Left renal pelvis (tissue), 4 donors: ENCODE measurements at places on chromosomes 16 and 17. TPM values are rescaled to one million over a fixed set of nuclear protein-coding genes. Genes with fewer than 3 reads are reported as not detected.

GRCh38 chr17:46809110-46809571 is 9.4 kb downstream of the WNT3 start:
- no peak for DNase-seq

GRCh38 chr16:20364051-20364450 is 11.5 kb upstream of the UMOD start:
- DNase-seq, result no peak

- DNase-seq, result no peak
Measured at GRCh38 chr16:10852948-10853347, 24.1 kb upstream of the CIITA start.

- no peak for DNase-seq
Measured at GRCh38 chr17:45895304-45895968, 1.1 kb downstream of the MAPT start.

DNA sequence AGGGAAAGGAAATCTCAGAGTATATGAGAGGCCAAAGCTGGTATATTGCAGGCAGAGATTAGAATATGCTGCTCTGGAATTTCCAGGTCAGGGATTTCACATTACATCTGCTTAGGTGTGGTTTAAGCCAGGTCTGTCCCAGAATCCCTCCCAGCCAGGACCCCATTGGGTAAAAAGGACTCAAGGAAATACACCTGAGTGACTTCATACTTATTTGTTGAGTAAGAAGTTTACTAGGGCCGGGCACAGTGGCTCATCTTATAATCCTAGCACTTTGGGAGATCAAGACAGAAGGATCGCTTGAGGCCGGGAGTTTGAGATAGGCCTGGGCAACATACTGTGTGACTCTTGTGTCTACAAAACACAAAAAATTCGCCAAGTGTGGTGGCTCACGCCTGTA is 7.2 kb downstream of the PIPOX start:
- DNase-seq, result no peak

The TEKT5 gene
- 0.53 TPM for polyA plus RNA-seq

- DNase-seq, result no peak
Measured at GRCh38 chr16:55250701-55251100, 73.3 kb upstream of the IRX6 start.

DNA sequence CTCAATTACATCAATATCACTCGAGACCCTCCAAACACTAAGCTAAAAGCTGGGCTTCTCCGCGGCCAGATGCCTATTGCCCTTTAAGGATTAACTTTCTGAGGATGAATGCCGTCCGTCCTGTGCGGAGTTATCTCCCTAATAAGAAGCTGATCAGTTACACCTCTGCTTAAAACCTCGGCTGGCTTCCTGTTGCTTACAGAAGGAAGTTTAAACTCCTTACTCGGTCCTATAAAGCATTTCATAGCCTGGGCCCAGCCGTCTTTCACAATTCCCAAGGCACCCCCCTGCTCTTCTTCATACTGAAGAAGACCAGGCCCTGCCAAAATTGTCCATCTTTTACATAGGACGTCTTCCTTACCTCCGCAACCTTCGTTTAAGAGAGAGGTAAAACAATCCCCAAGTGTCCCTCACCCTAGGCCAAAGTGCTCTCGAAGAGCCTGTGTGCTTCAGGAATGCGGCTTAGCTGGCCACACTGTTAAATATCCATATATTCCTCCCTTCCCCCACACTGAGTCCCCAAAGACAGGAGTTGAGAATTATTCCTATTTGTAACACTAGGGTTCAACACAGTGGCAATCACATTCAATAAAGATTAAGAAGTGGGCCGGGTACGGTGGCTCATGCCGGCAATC is 112.6 kb upstream of the IRX5 start:
- DNase-seq, result no peak

- no peak for DNase-seq
Measured at GRCh38 chr16:58459344-58460218, 40.4 kb upstream of the NDRG4 start.

The ALDH3A1 gene
- 1.3 TPM for polyA plus RNA-seq

DNA sequence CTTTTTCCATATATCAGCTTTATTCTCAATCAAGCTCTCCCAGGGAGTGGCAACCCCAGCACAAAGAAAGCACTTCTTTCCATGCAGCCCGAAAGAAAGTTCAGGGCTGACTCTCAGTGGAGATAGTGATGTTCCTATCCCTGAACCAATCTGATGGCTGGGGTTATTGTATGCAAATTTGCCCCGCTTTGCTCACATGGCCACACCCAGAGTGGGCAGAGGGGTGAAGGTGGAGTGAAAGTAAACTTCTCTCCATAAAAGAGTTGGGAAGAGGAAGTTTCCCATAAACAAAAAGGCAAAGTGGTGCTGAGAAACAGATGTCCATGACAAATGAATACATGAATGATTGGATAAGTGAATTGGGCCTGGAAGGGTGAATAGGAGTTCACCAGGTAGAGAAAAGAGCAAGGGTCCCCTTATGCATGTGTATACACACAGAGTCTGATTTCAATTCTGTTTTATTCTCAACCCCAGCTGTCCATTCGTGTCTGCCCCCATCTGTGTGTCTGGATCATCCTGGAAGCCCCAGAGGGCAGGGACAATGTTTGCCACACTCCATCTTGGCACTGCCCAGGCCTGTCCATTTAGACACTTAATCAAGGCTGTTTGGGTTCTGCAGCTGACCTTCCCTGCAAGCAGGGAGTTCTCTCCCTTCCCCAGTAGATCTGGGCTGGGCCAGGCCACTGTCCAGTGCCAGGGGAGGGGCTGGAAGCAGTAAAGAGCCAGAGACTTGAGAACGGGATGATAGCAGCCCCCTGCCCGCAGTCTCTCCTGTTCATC is 14.1 kb upstream of the NGFR start:
- DNase-seq, result no peak

The KRT38 gene
- polyA plus RNA-seq, result not detected

- no peak for DNase-seq
Measured at GRCh38 chr17:32660496-32660985, 173.7 kb downstream of the CDK5R1 start.

The SPATA22 gene
- 0.82 TPM for polyA plus RNA-seq

The MGAT5B gene
- polyA plus RNA-seq, result 1.2 TPM

- DNase-seq, result no peak
Measured at GRCh38 chr17:527247-527646, 174.6 kb upstream of the RPH3AL start.

- no peak for DNase-seq
Measured at GRCh38 chr17:36504156-36504545, 17.7 kb downstream of the ZNHIT3 start.

GRCh38 chr16:83296505-83296904 is 511.3 kb upstream of the HSBP1 start:
- DNase-seq, result no peak

GRCh38 chr17:81576621-81577277 is 24.6 kb upstream of the FAAP100 start:
- DNase-seq, result no peak

The SPHK1 gene
- polyA plus RNA-seq, result 2.1 TPM

- no peak for DNase-seq
Measured at GRCh38 chr17:55706808-55707773, 15.6 kb downstream of the TMEM100 start.

DNA sequence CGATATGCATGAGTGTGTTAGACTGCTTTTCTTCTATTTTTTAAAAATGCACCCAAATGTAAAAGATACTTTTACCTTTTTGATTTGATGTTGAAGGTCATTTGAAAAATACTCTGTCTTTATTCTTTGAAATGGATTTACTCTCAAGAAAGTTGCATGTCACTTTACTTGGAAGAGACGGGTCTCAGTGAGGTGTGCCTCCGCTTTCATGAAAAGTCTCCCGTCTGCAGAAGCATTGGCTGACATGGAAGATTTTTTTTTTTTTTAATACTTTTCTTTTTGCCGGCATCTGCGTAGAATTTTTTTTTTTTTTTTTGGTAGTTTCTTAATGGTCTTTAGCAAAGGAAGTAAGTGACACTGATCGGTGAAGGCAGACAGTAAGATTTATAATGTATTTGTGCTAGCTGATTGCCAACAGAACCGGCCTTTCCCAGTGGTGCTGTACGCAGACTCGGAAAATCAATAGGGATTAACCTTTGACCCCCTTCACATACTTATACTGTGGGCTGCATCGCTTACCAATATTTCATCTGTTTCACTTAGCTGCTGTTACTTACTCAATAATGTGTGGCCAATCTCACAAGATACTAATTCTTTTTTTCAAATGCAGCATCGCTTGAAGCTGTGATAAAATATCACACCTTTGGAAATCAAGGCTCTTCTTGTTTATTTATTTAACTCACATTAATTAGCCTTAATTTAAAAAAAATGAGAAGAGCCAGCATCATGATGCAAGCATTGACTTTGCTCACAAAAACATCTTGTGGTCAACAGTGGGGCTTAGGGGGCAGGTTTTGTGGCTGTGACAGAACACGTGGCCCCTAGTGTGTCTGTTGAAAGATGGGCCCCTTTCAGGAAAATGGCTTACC is 383.9 kb downstream of the WWOX start:
- no peak for DNase-seq

The C1QTNF8 gene
- not detected for polyA plus RNA-seq

DNA sequence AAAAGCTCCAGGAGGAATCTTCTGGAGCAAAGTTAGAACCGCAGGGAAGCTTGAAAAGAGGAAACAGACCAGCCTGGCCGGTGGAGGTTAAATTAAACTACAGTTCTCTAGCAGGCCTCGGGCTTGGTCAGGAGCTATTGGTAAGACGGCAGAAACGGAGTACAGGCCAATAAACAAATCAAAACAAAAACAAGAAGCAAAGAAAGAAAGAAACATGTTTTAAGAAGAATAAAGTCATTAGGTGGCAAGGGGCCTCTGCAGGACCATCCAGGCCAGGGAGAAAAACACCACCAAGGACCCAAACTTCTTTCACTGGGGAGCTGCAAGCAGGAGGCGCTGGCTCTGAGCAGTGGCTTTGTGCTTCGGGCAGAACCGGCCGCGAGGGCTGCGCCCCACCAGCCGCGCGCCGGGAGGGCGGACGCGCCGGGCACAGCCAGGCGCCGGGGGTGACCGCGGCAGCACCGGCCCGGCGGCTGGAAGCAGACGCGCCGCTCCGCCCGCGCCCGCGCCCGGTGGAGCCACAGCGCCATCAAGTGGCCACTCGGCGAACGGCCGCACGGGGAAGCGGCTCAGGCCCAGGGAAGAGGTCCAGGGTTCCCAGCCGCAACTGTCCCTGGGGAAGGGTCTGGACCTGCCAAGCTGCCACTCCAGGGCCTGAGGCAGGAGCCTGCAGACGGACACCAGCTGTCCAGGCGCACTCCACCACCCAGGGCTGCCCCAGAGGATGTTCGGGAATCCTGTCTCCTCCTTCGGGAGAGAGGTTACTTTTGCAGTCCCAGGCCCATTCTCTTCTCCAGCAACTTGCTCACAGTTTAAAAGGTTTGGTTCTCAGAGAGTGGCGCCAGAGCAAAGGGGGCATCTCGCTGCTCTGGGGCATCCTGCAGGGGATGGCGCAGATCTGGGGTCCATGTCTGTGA is 419.4 kb downstream of the SOX9 start:
- DNase-seq, result no peak

The KDM6B gene
- 22.8 TPM for polyA plus RNA-seq

The MRTFB gene
- polyA plus RNA-seq, result 35.0 TPM

The PLEKHH3 gene
- polyA plus RNA-seq, result 22.9 TPM

The ATP2A3 gene
- 3.1 TPM for polyA plus RNA-seq

The KRTAP1-1 gene
- not detected for polyA plus RNA-seq

DNA sequence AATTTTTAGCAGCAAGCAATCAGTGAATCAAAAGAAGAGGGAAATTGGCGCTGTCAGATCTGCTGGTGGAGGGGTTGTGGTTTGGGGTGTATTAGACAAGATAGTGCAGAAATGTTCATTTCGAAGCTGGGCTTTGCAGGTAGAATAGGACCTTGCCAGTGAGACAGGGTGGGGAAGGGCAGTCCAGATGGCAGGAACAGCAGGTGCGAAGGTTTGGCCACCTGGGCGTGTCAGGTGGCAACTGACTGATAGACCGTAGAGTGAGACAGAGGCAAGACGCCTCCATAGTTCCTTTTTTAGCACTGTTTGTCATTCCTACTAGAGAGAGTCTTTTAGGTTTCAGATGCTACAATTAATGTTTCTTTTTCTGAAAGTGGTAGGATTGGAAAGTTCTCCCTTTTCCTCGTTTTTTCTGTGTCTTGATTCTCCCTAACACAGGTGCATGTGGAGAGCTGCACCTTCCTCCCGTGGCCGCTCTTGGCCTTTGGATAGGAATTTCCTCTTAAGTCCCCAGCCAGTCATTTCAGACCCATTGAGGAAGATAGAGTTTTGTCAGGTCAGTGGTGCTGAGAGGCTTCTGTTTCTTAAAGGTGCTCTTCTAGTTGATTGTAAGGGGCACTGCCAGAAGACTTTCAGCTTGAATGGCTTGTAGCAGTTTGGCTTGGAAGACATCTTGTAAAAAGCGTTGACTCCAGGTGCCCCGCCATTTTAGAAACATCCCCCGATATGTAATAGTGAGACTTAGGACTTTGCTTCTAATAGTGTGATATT is 315.6 kb downstream of the SNX29 start:
- no peak for DNase-seq

The MSLN gene
- polyA plus RNA-seq, result 2.3 TPM

The IL17C gene
- polyA plus RNA-seq, result not detected

The KCNH4 gene
- polyA plus RNA-seq, result 0.05 TPM

GRCh38 chr16:8634991-8635736 is 13.7 kb downstream of the METTL22 start:
- no peak for DNase-seq

The EFCAB5 gene
- polyA plus RNA-seq, result 2.1 TPM

GRCh38 chr17:29613352-29613837 is 9.3 kb downstream of the CORO6 start:
- peak; percentile 72 for DNase-seq

The NPIPB8 gene
- not detected for polyA plus RNA-seq
